ENCODE measurements at places on chromosomes 16 and 17.

GRCh38 chr16:4700380-4700996 is 7.1 kb downstream of the NUDT16L1 start:
- DNase-seq: no peak

GRCh38 chr16:66091471-66091891 is 275.0 kb upstream of the CDH5 start:
- DNase-seq: no peak

DNA sequence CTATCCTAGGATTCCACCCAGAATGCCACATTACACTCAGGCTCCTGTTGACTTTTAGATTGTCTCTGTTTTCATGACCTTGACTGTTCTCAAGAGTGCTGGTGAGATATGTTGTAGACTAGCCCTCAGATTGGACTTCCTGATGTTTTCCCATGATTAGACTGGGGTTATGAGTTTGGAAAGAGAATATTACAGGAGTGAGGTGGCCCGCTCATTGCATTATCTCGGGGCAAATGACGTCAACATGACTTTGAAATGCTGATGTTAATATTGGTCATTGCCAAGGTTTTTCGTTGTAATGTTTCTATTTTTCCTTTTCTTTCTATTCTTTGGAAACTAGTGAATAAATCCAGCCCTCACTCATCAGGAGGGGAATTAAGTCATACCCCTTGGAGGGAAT is 355.7 kb upstream of the MON1B start:
- no peak for DNase-seq

GRCh38 chr17:36001110-36001771 is at the start of gene CCL15:
TSS of gene CCL15 (minus strand) at chr17:36001553. CDS start at chr17:36001492, 61 bp downstream.
- DNase-seq: no peak

DNA sequence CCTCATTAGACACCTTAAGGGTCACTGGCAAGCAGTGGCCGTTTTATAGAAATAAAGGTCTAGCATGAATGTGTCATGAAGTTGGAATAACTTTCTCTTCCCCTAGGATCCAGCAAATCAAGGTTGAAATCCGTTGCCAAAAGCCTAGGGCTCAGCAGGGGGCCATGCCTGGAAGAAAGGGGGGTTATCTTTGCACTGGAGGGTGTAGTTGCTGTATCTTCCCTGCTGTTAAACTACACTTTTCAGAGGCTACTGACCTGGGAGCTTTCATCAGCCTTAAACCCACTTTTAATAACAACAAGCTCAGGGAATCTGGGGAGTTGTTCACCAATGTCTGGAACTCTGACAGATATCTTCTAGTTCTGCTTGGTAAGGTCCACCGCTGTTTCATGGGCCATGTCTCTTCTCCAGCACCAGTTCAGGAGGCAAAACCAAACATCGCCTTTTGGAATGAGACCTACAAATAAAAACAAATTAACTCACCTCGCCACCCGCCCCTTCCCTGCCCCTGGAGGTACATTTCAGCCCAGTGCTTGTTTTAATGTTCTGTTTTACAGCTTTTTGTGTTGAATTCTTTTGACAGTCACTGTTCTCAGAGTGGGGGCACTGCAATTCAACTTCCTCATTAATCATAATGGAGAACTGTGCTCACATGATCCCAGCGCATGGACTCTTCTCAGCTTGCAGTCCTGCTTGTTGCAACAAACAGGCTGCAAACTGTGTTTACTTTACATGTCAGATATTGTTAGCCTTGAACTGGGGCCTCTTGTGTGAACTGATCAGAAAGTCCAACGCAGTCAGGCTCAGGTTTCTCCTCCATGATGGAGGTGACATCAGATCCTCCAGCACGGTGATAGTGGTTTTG is 508.7 kb downstream of the KCNJ2 start:
- no peak for DNase-seq

DNA sequence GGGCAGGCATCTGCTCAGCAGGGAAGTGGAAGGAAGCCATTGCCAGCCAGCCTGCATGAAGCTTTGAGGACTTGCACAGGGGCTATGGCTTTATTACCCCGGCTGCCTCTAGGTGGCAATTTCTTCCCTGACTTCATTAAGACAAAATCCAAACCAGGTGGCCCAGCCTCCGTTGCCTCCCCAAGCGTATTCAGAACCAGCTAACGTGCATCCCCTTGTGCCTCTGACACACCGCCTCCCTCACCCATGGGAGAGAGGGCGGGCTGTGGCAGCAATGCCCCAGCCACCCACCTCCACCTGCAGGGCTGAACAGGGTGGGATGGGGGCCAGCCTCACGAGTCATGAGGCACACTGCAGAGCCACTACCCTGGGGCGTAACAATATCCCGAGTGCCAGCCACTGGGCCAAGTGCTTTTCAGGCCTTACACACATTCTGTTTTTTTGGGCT is 6.8 kb downstream of the KIFC3 start:
- DNase-seq: no peak

DNA sequence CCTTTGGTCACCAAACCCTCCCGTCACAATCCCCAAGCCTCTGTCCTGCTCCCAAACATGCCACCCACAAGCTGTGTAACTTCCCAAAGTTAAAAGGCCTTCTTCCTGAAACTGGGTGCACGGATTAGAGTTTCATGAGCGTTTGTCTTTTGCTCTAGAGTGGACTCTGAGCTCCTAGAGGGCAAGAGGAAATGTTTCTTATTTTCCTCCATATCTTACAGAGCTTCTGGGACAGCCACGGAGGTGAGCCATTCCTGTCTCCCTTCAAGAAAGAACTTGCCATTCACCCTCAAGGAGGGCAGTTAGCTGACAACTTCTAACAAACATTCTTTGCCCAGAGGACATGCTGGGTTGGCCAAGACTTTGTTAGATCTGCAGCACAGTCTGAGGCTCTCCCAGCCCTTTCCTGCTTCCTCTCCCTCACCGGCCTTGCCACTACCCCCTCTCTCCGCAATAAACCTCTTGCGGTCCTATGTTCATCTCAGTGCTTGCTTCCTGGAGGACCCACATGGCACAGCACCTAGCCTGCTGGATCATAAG is 2.6 kb upstream of the MYCBPAP start:
- DNase-seq: no peak

DNA sequence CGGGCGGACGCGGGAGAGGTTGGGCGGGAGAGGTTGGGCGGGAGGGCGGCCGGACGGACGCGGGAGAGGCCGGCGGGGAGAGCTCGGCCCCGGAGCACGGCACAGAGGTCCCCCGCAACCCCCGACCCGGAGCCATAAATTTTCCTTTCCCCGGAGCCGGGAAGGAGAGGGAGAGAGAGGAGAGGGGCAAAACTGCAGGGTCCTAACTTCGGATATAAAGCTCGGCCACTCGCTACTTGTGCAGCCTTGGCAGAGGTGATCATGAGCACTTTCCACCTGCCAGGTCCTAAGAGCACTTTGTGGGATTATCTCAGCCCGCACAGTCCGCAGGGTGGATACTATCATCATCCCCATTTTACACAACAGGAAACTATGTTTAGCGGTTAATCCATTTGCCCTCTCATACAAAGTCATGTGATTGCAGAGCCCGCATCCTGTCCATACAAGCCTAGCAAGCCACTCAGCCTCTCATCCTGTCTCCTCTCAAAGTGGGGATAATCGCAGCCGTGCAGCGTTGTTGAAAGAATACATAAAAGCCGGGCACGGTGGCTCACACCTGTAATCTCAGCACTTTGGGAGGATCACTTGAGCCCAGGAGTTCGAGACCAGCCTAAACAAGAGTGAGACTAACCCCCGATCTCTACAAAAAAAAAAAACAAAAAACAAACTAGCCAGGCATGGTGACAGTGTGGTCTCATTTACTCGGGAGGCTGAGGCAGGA is 780 bp upstream of the DCAKD start:
- no peak for DNase-seq

DNA sequence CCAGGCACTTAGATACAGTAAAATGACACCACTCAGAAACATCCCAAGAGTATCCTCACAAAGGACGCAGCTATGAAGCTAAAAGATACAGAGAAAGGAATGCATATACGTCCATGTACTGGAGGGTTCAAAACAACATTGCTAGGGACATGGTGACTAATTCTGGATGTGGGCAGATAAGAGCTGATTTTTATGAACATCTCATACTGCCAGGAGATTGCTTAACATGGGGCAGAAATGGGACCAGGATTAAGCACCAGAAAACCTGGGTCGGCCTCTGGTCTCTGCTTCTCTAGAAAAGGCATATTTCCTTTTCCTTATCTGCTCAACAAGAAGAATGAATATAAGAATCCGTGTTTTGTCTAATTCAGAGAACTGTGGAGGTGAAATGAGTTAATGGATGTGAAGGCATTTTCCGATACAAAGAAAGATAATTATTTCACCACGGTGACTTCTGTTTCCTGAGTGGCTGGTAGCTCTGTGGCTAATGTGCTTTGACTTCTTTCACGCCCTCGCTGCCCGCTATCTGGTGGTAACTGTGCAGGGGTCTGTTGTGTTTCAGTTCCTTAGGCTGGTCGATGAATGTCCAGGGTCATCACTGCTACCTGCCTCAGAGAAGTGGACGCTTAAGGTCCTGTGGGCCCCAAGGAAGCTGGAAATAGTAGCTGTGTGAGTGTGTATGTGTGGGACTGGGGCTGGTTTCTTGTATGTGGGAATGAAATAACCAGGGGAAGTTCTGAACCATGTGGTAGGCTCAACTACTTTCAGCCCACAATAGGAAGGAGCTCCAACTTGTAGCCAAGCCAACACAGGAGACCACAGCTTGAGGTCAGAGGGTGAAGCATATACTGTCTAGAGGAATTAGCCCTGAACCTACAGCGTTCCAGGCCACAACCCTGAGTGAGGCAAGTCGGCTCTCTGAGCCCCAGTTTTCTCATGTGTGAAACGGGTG is 15.8 kb upstream of the CCL5 start:
- DNase-seq: no peak

GRCh38 chr16:52528393-52529065 is 18.4 kb downstream of the TOX3 start:
- DNase-seq: no peak

GRCh38 chr17:50361561-50362480 is 11.2 kb downstream of the MRPL27 start:
- no peak for DNase-seq

DNA sequence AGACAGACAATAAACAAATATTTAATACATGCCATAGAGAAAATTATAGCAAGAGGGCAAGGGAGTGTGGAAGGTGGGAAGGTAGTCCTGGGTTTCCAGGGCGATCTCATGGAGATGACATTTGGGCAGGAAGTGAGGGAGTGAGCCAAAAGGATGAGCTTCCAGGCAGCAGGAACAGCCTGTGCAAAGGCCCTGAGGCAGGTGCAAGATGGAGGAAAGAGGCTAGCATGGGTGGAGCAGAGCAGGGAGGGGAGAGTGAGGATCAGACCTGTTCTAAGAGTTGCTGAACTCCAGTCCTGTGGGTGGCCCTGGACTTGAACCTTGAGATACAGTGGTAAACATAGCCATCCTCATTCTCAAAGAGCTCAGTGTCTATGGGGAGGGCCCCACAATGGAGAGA is 94.7 kb downstream of the MGAT5B start:
- DNase-seq: no peak

DNA sequence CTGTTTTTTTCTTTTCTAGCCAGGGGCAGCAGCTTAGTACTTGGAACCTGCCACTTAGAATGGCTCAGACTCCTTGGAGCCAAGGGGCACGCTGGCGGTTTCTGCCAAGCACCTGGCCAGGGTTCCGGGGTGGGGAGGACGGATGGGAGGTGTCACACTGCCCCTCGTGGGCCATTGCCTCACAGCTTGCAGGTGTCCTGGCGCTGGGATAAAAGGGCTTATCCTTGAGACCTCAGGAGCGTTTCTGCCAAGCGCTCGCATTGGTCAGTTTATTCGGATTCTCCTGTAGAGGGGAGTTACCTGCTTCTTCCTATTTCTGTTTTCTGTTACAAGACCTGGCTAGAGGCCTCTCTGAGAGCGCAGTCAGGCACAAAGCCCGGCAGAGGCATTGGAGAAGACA is 234.6 kb downstream of the MSI2 start:
- no peak for DNase-seq

GRCh38 chr17:70021726-70022125 is 53.3 kb upstream of the KCNJ16 start:
- DNase-seq: no peak

DNA sequence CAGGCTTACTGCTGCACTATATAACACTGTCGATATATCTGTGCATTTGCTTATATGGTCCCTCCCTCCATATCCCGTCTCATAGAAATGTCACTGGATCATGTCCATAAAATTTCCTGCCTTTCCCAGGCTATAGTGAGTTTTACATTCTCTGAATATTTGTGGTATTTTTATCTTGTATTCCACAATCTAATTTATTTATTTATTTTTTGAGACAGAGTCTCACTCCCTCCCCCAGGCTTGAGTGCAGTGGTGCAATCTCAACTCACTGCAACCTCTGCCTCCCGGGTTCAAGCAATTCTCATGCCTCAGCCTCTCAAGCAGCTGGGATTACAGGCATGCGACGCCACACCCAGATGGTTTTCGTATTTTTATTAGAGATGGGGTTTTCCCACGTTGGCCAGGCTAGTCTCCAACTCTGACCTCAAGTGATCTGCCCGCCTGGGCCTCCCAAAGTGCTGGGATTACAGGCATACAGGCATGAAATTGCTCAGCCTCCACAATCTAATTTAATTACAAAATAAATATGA is 12.9 kb downstream of the TRIM37 start:
- DNase-seq: no peak

DNA sequence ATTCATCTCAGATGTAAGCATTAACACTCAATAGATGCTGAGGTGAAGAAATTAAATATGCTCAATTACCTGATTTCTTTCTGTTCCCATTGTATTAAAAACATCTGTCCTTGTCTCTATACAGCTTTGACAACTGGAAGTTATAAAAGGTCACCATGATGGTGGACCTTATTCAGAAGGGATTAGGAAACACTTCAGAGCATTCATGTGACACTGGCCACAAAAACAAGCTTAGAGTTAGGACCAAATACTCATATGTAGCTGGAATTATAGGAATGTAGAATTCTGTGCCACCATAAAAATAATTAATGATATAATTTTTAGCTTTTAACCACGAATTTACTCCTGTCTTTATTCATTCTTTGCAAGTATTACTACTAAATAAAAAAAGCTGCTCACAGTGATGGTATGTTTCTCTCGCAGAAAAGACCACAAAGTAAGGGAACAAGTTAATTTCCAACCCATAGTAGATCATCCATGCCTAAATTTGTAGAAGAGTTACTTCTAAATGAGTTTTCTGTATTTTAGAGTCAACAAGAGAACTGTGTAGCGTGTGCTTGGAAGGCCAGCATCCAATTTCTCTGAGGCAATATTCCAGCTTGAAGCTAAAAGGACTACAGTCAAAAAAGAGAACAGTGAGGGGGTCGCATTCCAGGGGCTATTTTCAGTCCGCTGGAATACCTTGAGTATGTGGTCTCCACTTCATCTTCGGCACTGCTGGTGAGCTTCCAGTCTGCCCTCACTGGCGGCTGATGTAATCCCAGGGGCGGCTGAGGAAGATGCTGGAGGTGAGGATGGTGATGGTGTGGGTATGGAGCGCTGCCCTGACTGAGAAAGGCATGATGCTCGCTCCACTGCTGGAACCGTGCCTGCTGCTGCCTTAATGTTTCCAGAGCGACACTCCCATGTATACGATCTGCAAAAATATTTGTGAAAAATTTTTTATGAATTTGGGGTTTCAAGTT is 63.7 kb downstream of the CACNG1 start:
- no peak for DNase-seq

GRCh38 chr17:7803981-7804380 is 30.0 kb upstream of the KDM6B start:
- no peak for DNase-seq

Measured in left forelimb (tissue), 1 donor.